DMS53 (cell line): ENCODE measurements at places on chromosomes 4 and X.

GRCh38 chr4:122479935-122480416, 23.5 kb upstream of the IL2 start:
- no peak for DNase-seq

DNA sequence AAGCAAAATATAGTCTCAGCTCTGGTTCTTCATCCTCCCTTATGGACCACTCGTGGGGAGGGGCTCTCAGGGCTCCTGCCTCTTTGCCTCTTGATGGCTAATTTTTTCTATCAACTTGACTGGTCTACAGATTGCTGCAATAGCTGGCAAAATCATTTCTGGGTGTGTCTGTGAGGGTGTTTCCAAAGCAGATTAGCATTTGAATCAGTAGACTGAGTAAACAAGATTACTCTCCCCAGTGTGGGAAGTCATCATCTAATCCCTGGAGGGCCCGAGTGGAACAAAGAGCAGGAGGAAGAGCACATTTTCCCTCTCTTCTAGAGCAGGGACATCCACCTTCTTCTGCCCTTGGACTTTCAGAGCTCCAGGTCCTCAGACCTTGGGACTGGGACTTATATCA, 153.5 kb downstream of the STK32B start:
- no peak for DNase-seq

- no peak for DNase-seq
These were observed 1249.9 kb upstream of the TENM3 start for GRCh38 chr4:180993244-180993836.

DNA sequence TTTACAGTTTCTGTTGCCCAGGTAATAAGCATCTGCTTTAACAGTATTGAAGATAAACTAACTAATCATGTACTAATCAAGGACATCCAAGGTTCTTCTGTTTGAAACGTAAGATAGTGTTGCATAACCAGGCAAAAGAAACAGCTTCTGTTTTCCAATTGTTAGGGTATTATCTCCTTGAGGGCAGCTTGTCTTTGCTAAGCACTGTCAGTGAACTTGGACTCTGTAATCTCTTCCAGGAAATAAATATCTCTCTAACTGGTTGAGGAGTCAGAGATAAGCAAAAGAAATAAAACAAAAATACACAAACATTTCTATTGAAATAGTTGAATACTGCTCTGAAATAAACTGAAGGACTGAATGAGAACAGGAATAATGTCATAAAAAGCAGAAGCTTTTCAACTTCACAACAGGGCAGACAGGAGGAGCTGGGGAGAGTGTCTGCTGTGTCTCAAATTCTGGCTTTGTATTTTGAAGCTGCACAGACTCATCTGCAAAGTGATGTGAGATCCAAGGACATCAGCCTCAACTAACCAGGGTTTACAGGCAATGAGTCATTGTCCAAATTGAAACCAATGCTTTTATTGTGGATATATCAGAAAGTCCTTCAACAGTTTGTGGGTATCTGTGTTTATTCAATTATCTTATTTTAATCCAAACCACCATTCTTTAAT, 1253.0 kb upstream of the PCDH7 start:
- DNase-seq, result peak; percentile 8
